LoVo (cell line): ENCODE measurements at places on chromosomes 4 and X.

DNA sequence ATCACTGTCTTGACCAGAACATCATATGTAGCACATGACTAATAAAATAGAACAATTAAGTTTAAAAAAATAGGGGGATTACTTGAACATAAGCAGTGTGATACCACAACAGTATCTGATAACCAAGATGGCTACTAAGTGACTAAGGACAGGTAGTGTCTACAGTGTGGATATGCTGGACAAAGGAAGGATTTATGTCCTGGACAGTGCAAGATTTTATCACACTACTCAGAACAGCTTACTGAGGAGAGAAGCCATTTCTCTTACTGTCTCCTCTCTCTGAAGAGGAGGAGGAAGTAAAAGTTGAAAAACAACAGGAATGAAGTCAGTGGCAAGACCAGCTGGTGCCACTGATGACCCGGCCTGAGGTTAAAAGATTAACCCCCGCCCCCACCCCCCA is 4.0 kb upstream of the SLC10A7 start:
- no peak for DNase-seq

GRCh38 chrX:13698432-13698831 is 9.5 kb downstream of the RAB9A start:
- peak; percentile 5 for DNase-seq

DNA sequence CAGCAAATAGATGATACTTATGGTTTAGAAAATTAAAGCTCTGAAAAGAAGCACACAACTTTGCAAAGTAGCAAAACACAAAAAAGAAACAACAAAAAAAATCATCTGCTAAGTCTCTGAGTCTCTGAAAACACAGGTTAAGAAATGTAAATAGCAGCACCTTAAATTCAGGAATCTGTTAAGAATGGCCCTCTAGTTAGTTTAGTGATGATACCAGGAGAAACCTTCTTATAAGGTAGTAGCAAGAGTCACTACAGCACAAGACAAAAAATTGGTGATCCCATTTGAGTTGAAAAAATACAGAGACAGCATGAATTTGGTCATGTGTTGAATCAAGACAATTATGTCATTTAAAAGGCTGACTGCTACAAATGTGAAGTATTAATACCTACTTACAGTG is 308.2 kb upstream of the ADGRL3 start:
- DNase-seq, result no peak

- no peak for DNase-seq
These were observed 400.8 kb upstream of the SLIT2 start for GRCh38 chr4:19850909-19851308.

DNA sequence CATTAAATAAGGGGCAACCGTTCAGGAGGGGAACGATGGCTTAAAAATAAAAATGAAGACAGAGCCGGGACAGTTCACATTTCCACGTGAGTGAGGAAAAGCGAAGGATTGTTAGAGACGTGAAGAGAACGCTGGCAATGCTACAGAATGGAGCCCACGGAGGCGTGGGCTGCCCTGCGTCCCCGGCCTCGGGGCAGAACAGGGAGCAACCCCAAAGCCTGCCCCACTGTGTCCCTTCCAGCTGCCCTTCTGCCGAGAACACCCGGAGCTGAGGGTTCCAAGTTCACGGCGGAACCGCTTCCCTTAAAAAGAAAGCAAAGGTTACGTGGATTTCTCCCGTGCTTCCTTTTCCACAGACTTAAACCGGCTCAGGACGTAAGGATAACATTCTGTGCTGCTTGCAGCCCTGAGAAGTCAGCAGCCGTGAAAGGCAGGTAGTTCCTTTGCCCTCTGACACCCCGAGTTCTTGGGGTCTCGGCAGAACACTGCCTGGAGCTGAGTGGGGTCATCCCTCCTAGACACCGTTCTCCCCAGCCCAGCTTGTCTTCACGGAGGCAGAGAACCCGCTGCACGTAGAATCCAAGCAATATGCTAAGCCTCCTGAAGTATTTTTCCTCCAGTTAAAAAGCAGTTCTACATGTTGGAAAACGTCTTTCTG is 14.2 kb downstream of the DHRSX start:
- DNase-seq, result no peak

DNA sequence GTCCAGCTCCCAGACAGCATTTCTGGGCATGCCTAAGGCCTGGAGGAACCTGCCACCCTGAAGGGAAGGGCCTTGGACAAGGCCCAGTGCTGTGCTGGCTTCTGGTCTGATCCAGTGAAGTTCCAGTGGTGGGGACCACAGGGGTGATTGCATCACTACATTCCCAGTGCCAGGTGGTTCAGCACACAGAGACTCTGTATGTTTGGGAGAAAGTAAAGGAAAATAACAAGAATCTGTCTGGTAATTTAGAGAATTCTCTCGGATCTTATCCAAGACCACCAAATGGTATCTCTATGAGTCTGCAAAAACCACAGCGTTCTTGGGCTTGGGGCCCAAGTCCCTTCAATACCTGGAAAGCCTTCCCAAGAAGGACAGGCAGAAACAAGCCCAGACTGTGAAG is 131.8 kb upstream of the MAD2L1 start:
- no peak for DNase-seq

DNA sequence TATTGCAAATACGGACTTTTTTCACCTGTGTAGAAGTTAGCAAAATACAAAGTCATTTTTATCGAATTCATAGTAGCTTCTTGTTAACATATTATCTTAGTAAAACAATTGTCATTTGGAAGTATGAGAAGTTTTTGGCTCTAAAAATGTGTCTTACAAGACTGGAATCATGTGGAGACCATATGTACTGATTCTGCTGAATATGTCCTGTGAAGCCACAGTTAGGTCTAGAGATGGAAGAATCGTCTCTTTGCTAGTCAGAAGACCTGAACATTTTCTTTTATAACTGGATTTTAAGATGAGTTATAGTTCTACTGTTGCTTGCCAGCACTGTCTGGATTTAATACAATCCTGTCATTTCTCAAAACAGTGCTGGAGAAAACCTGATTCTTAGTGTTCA is 29.0 kb downstream of the TMEM165 start:
- no peak for DNase-seq

GRCh38 chrX:23838953-23839352 is 56.0 kb downstream of the SAT1 start:
- DNase-seq, result no peak

DNA sequence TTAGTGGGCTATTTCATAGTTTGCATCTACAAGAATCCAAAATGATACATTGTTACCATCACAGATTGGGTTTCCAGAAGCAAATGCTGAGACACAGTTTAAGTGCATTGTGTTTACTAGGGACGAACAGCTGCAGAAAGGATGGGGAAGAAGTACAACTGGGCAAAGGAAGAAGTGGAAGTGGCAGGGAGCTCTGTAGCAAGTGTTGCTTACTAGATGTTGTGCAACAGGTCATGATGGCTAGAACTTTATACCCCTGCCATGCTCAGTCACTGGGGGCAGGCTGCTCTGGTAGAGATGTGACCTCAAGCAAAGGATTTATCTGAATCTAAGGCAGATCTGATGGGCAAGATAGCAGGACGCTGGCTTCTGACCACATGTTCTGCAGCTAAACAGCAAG is 76.1 kb upstream of the EMCN start:
- DNase-seq, result no peak

GRCh38 chr4:17817027-17817426 is 6.2 kb downstream of the NCAPG start:
- DNase-seq, result peak; percentile 53

DNA sequence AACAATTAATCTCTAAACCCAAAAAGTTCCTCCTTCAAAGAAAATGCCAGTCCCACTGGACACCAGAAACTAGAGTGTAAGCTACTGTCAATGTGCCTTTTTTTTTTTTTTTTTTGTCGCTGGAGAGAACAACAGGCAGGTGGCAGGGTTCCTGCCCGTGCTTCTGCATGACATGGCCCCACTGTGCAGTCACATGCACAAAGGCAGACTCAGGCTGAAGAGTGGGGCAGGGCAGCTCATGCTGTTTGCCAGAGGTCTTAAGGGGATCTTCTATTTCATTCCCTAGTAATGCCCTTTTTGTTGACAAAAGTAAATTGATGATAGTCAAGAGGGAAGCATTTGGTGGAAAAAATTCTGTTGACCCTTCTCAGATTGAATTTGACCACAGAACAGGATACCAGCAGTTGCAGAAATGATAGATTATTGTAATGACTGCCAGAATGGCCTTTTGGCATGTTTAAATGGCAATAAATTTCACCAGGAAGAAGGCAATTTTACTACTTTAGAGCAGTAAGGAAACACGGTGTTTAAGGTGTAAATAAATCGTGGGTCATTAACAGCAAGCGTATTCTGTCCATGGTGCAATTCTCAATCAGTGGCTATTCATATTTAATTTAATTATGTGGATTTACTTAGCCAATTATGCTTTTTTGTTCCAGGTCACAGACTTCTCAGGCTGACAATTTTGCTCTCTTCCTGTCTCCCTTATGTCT is 80.9 kb downstream of the NKX6-1 start:
- DNase-seq, result no peak

- no peak for DNase-seq
These were observed 11.3 kb downstream of the CPEB2 start for GRCh38 chr4:15013585-15013984.

DNA sequence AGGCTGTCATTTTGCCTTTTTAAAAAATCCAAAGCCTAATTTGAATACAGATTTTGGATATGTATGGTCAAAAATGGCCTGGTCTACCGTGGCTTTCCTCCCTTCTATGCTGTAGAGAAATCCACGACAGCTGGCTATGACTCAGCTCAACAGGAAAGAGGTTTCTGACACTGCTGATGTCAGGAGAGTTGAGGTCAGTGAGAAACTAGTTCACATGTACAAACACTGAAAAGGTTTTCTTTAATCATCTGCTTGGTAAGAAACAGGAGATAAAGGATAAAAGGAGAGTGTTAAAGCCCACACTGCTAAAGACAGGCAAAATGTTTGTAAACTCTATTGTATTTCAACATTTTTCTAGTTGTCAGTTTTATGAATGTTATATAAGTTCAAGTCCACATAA is 113.9 kb downstream of the NYX start:
- no peak for DNase-seq

GRCh38 chr4:11650801-11651596 is 222.3 kb upstream of the HS3ST1 start:
- DNase-seq, result no peak

- DNase-seq, result no peak
These were observed 293.2 kb downstream of the UNC5C start for GRCh38 chr4:95255396-95256107.

DNA sequence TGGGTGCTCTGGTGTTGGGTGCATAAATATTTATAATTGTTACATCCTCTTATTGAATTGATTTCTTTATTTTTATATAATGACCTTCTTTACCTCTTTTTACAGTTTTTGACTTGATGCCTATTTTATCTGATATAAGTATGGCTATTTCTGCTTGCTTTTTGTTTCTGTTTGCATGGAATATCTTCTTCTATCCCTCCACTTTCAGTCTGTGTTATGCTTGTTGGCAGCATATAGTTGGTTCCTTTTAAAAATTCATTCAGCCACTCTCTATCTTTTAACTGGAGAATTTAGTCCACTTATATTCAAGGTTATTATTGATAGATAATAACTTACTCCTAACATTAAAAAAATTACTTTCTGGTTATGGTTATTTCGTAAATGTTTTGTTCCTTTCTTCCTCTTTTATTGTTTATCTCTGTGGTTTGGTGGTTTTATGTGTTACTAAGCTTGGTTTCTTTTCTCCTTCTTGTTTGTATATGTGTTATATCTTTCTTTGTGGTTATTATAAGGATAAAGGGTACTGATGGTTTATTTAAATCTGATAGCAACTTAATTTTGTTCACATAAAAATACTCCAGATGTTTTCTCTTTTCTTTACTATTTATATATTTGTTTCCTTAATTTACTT is 69.5 kb downstream of the IL15 start:
- DNase-seq, result no peak

- DNase-seq, result no peak
These were observed 87.8 kb downstream of the GPRASP3 start for GRCh38 chrX:102808336-102808735.
